Kidney (tissue), 22 donors: ENCODE measurements at places on chromosomes 6 and 20. TPM values are rescaled to one million over a fixed set of nuclear protein-coding genes. Genes with fewer than 3 reads are reported as not detected.
A peak's percentile ranks its signal among the peaks of the same experiment; 100 is the strongest.

Gene CLPSL2
- total RNA-seq: not detected

Gene SLC17A1
- total RNA-seq: 26.3 TPM

GRCh38 chr20:1952737-1953530, 40.9 kb downstream of the PDYN start:
- no peaks in the 10 kb centered on the region for H3K27me3 ChIP-seq
- no peak overlapping the region for H3K4me3 ChIP-seq
- H3K27ac ChIP-seq: no peak overlapping the region
- H3K4me1 ChIP-seq: no peaks in the 10 kb centered on the region
- H3K36me3 ChIP-seq: no peaks in the 10 kb centered on the region

DNA sequence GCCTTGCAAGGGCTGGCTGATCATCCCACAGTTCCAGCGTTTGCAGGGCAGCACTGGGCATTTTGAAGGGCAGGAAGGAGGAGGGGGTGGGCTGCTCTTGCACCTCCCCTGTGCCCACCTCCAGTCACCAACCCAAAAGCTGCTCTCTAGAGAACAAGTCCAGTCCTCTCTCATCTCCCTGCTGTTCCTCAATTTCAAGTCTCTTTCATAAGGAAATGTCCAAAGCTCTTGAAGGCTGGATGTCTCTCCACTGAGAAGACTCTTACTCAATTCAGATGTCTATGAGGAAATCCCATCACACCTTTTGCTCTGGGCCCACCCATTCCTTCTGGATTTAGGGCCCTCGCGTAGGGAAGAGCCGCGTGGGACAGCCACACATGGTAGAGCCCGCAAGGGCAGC, 31.7 kb downstream of the WRNIP1 start:
- peaks cover 4% of the 10 kb centered on the region for H3K4me1 ChIP-seq
- no peaks in the 10 kb centered on the region for H3K27me3 ChIP-seq
- no peak overlapping the region for H3K27ac ChIP-seq
- no peak for DNase-seq
- no peaks in the 10 kb centered on the region for H3K36me3 ChIP-seq

DNA sequence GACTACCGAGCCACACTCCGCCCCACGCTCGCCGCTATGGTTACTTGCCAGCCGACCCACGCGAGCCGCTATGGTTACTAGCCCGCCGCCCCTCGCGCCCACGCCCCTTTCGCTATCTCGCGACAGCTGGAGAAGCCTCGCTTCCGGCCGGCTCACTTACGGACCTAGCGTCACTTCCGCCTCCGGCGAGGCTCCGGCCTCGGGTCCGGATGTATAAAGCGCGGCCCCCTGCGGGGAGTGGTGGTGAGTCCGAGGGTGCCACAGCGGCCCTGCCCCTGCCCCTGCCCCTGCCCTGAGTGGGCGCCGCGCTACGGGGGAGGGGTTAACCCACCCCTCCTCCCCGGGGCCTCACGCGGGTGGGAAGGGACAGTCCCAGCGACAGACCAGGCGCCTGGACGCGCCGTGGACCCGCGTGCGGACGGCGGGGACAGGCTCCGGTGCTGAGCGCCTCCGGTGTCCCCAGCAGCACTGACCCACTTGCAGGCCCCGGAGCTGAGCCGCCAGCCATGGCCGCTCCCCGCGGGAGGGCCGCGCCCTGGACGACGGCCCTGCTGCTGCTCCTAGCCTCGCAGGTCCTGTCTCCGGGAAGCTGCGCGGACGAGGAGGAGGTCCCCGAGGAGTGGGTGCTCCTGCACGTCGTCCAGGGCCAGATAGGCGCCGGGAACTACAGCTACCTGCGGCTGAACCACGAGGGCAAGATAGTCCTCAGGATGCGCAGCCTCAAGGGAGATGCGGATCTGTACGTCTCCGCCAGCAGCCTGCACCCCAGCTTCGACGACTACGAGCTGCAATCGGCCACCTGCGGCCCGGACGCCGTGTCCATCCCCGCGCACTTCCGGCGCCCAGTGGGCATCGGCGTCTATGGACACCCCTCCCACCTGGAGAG, at the start of the genes C6orf120 and WDR27:
Gene C6orf120, plus strand, starts transcription at position 173 of the 886 bp plus-strand sequence. Its CDS starts 334 bp downstream, at position 507.
Gene WDR27, minus strand, starts transcription at position 76 of the 886 bp plus-strand sequence. CDS start 13,024 bp downstream, outside the sequence.
- peaks cover 18% of the 10 kb centered on the region for H3K4me1 ChIP-seq
- H3K4me3 ChIP-seq: peak within 1 kb of the TSS; percentile 75
- peak; percentile 97 for DNase-seq
- peaks cover 5% of the 10 kb centered on the region for H3K36me3 ChIP-seq
